Right renal cortex interstitium (tissue), 3 donors: ENCODE measurements at places on chromosomes 7 and 10. TPM values are rescaled to one million over a fixed set of nuclear protein-coding genes. Genes with fewer than 3 reads are reported as not detected.

Gene PAX4
- polyA plus RNA-seq: not detected

Gene CPA2
- polyA plus RNA-seq: 0.39 TPM

Gene TSPAN13
- polyA plus RNA-seq: 30.2 TPM

Gene NKX2-3
- not detected for polyA plus RNA-seq

Gene ARHGEF35
- 22.3 TPM for polyA plus RNA-seq

Gene MRC1
- polyA plus RNA-seq: 9.9 TPM

Gene PLCE1
- 34.9 TPM for polyA plus RNA-seq

Gene CCDC126
- polyA plus RNA-seq: 19.2 TPM

Gene PRLHR
- not detected for polyA plus RNA-seq

Gene OR2A1
- polyA plus RNA-seq: 0.44 TPM
